Dermis lymphatic vessel endothelial cell (primary cell): ENCODE measurements at places on chromosomes 13 and 19. TPM values are rescaled to one million over a fixed set of nuclear protein-coding genes. Genes with fewer than 3 reads are reported as not detected.

The ZNF791 gene
- 13.8 and 14.4 TPM in 2 replicates for total RNA-seq

The C13orf46 gene
- under 0.01 TPM in 2 replicates for total RNA-seq

The ZNF211 gene
- 9.0 and 12.5 TPM in 2 replicates for total RNA-seq

The SOHLH2 gene
- 0.11 TPM in 1 of 2 replicates, not detected in the other for total RNA-seq

The FFAR1 gene
- total RNA-seq: not detected in 2 replicates

The DGKH gene
- total RNA-seq: 12.9 and 15.8 TPM in 2 replicates

The ELSPBP1 gene
- total RNA-seq: not detected in 2 replicates

The PSG3 gene
- not detected in 2 replicates for total RNA-seq

The ZNF320 gene
- total RNA-seq: 4.8 and 9.5 TPM in 2 replicates

The GNG7 gene
- 1.4 TPM in 2 replicates for total RNA-seq

The NLRP12 gene
- total RNA-seq: 0.22 and 0.43 TPM in 2 replicates

The SELENOV gene
- total RNA-seq: not detected in 2 replicates

The CASP14 gene
- not detected in 2 replicates for total RNA-seq

The SRRM5 gene
- under 0.01 TPM in 1 of 2 replicates, not detected in the other for total RNA-seq

The KLK12 gene
- total RNA-seq: not detected in 2 replicates

The VAV1 gene
- under 0.01 TPM in 1 of 2 replicates, not detected in the other for total RNA-seq

The UNC13A gene
- total RNA-seq: under 0.01 and 0.11 TPM in 2 replicates

The ZNF304 gene
- total RNA-seq: 9.4 and 12.2 TPM in 2 replicates

The ZNF562 gene
- 27.5 and 29.7 TPM in 2 replicates for total RNA-seq

The CABP5 gene
- total RNA-seq: not detected in 2 replicates

The KLHL1 gene
- not detected in 2 replicates for total RNA-seq

The ZNF837 gene
- 1.8 and 2.2 TPM in 2 replicates for total RNA-seq

The RPS5 gene
- total RNA-seq: 2,212 and 2,748 TPM in 2 replicates

The LMTK3 gene
- total RNA-seq: under 0.01 TPM in 1 of 2 replicates, not detected in the other

The GRIK5 gene
- total RNA-seq: not detected in 2 replicates

The CCDC8 gene
- total RNA-seq: 0.17 and 0.22 TPM in 2 replicates

The AMH gene
- total RNA-seq: 1.3 and 2.0 TPM in 2 replicates

The NCAN gene
- total RNA-seq: not detected in 2 replicates

The TEX26 gene
- total RNA-seq: not detected in 2 replicates

The FUZ gene
- 12.2 and 14.2 TPM in 2 replicates for total RNA-seq

The ZNF723 gene
- not detected in 2 replicates for total RNA-seq

The IL4I1 gene
- 0.52 and 1.6 TPM in 2 replicates for total RNA-seq

The PRRG2 gene
- 9.0 and 12.1 TPM in 2 replicates for total RNA-seq

The CYP2F1 gene
- not detected in 2 replicates for total RNA-seq

The ZNF208 gene
- total RNA-seq: 0.09 TPM in 1 of 2 replicates, not detected in the other

The PLIN4 gene
- total RNA-seq: 1.1 and 1.5 TPM in 2 replicates

The PTPRH gene
- 0.09 and 0.33 TPM in 2 replicates for total RNA-seq

The MBD3L1 gene
- not detected in 2 replicates for total RNA-seq

The ZNF808 gene
- 10.3 and 15.8 TPM in 2 replicates for total RNA-seq

The SGCG gene
- not detected in 2 replicates for total RNA-seq

The ZNF112 gene
- total RNA-seq: 6.1 and 8.9 TPM in 2 replicates

The ZNF69 gene
- 2.0 and 4.2 TPM in 2 replicates for total RNA-seq

The OR7C1 gene
- total RNA-seq: not detected in 2 replicates

The GSX1 gene
- not detected in 2 replicates for total RNA-seq

The NLRP9 gene
- not detected in 2 replicates for total RNA-seq
